Stimulated activated memory B cell treated with anti-CD40 and anti-IgM and Interleukin-4, amounts not matched to agents 10 μg/mL and 1 μg/mL and 100 μg/mL, for 72 hours (primary cell): ENCODE measurements at places on chromosomes 4 and X.

DNA sequence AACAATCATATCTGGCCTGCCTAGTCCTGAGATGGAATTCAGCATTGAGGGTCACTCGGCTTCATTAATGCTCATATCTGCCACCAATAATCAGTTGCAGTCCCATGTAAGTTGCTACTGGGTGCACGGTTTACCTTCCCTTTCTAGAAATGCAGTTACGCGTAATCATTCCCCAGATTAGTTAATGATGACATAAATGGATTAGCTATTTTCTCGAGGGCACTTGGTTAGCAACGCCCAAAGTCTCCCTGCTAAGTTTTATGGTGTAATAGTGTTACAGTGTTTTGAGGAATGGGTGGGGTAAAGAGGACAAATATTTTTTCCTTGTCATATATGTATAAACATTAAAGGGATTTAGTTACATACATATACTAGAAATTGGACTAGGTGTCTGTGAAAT lies 118.8 kb downstream of the MID1 start:
- H3K36me3 ChIP-seq, result no peaks in the 10 kb centered on the region
- no peak overlapping the region for H3K27ac ChIP-seq

- H3K27ac ChIP-seq, result no peak overlapping the region
- H3K27me3 ChIP-seq, result no peaks in the 10 kb centered on the region
- H3K36me3 ChIP-seq, result no peaks in the 10 kb centered on the region
- H3K4me3 ChIP-seq, result no peak overlapping the region
Measured at GRCh38 chr4:64940698-64941097, 531.4 kb upstream of the TECRL start.

- H3K27me3 ChIP-seq, result no peaks in the 10 kb centered on the region
- no peak overlapping the region for H3K4me3 ChIP-seq
- no peak for ATAC-seq
Measured at GRCh38 chr4:24769571-24769970, 25.8 kb upstream of the SOD3 start.

DNA sequence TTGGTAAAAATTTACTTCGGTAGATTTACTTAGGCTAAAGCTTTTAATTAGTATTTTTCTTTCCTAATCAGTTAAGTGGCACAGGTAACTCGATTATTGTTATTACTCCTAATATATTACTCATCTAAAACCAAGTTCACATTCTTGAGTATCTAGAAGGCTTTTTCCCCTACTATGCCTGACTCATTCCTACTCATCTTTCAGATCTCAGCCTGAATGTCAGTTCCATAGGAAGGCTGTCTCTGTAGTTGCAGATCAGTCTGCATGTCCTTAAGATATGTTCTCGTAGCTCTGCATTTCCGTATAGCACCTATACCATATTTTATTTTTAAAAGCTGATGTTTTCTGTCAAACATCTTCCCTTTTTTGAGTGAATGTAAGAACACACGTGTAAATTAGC lies 5.9 kb upstream of the FAM184B start:
- H3K27ac ChIP-seq, result no peak overlapping the region
- H3K4me3 ChIP-seq, result no peak overlapping the region
- H3K36me3 ChIP-seq, result peaks cover 35% of the 10 kb centered on the region
- no peaks in the 10 kb centered on the region for H3K4me1 ChIP-seq
- no peak for ATAC-seq
- peaks cover 2% of the 10 kb centered on the region for H3K27me3 ChIP-seq

GRCh38 chr4:42906341-42906740 lies 13.8 kb downstream of the GRXCR1 start:
- no peaks in the 10 kb centered on the region for H3K27me3 ChIP-seq
- ATAC-seq, result no peak
- H3K4me1 ChIP-seq, result no peaks in the 10 kb centered on the region
- no peak overlapping the region for H3K4me3 ChIP-seq
- H3K36me3 ChIP-seq, result no peaks in the 10 kb centered on the region
- no peak overlapping the region for H3K27ac ChIP-seq

DNA sequence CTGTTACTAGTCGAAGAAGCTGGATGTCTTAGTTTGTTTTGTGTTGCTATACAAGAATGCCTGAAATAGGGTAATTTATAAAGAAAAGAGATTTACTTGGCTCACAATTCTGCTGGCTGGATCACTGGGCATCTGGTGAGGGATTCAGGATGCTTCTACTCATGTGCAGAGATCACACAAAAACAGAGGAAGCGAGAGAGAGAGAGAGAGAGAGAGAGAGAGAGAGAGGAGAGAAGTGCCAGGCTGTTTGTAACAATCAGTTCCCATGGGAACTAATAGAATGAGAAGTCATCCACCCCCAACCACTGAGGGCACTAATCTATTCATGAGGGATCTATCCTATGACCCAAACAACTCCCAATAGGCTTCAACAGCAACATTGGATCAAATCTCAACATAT lies 66.2 kb upstream of the FAM9A start:
- H3K4me3 ChIP-seq, result no peak overlapping the region
- peak overlapping the region; percentile 57 for H3K27ac ChIP-seq
- H3K4me1 ChIP-seq, result no peaks in the 10 kb centered on the region
- ATAC-seq, result no peak
- H3K27me3 ChIP-seq, result no peaks in the 10 kb centered on the region

DNA sequence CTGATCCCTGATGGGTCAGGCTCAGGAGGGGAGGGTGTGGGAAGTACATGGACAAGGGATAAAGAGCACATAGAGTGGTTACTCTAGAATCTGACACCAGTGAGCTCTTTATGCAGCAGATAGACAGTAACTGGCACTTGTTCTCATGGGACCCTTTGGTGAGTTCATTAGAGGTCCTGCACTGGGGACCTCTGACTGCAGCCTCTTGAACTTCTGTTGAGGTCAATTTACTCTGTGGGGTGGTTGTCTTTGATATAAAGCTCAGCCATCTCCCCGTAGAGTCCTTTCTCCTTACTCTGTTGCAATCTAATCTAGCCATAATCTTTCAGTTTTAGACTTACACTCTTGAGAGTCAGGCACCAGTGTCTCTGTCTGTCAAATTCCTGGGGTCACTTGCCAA lies 222.4 kb downstream of the GPAT3 start:
- peaks cover under 1% of the 10 kb centered on the region for H3K27me3 ChIP-seq
- no peaks in the 10 kb centered on the region for H3K36me3 ChIP-seq
- H3K4me1 ChIP-seq, result no peaks in the 10 kb centered on the region
- ATAC-seq, result no peak
- no peak overlapping the region for H3K4me3 ChIP-seq

GRCh38 chr4:8348071-8348470 lies 78.5 kb downstream of the HTRA3 start:
- H3K4me3 ChIP-seq, result no peak overlapping the region
- ATAC-seq, result peak; percentile 21
- peaks cover 57% of the 10 kb centered on the region for H3K27me3 ChIP-seq
- H3K36me3 ChIP-seq, result no peaks in the 10 kb centered on the region

- H3K36me3 ChIP-seq, result no peaks in the 10 kb centered on the region
- H3K4me1 ChIP-seq, result no peaks in the 10 kb centered on the region
- no peak overlapping the region for H3K4me3 ChIP-seq
Measured at GRCh38 chrX:147803948-147804347, 107.8 kb upstream of the FMR1 start.
